ENCODE measurements at places on chromosomes 2 and 18. TPM values are rescaled to one million over a fixed set of nuclear protein-coding genes. Genes with fewer than 3 reads are reported as not detected.

The COL5A2 gene
- total RNA-seq = 111 TPM

DNA sequence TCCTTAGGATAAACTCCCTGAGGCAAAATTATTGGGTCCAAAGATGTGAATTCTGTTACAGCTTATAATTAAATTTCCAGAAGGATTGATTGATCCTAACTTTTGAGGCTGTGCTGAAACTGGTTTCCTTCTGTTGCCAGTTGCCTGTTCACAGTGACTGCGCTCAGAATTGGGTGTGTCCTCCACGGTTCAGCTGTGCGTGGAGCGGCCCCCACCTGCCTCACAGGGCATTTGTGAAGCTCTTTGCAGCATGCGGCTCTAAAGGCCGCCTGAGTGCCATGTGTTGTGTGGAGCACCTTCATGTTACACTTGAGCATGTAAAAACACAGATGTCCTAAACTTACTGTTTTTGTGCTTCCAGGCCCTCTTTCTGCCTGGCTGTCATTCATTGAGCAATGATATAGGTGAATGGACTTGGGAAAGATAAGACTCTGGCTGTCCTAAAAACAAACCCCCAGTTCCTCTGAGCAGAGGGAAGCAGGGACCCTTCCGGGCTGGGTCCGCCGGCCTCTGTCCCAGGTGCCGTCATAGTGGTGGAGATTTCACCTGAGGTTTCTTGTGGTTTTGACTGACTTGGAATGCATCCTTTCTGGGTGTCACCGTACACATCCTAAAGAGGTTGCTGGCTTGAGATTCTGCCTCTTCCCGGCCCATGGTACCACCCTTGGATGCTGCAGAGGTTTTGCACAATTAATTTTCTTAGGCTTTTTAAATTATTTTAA lies 173.6 kb downstream of the LDLRAD4 start:
- H3K4me3 ChIP-seq = no peak overlapping the region
- no peaks in the 10 kb centered on the region for H3K4me1 ChIP-seq
- no peaks in the 10 kb centered on the region for H3K27me3 ChIP-seq
- no peak overlapping the region for H3K27ac ChIP-seq
- DNase-seq = no peak

GRCh38 chr2:179311101-179311500 lies 46.5 kb upstream of the SESTD1 start:
- H3K27ac ChIP-seq = no peak overlapping the region
- no peak for DNase-seq
- H3K4me3 ChIP-seq = no peak overlapping the region
- H3K36me3 ChIP-seq = no peaks in the 10 kb centered on the region
- H3K27me3 ChIP-seq = no peaks in the 10 kb centered on the region

DNA sequence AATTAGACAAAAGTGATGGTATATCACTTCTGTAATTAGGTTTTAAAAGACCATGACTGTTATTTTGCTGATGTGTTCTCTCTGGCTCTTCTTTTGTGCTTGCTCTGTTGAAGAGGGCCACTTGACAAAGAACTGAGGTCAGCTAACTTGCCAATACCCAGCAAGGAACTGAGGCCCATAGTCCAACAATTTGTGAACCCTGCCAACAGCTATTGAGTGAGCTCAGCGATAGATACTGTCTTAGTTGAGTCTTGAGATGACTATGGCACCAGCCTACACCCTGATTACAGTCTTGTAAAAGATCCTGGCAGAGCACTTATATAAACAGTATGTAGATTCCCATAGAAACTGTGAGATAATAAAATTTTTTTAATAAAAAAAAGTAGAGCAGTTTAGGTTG lies 103.0 kb downstream of the BMPR2 start:
- no peak for DNase-seq
- H3K4me3 ChIP-seq = no peak overlapping the region
- no peaks in the 10 kb centered on the region for H3K36me3 ChIP-seq

The RGPD3 gene
- total RNA-seq = 2.2 TPM

DNA sequence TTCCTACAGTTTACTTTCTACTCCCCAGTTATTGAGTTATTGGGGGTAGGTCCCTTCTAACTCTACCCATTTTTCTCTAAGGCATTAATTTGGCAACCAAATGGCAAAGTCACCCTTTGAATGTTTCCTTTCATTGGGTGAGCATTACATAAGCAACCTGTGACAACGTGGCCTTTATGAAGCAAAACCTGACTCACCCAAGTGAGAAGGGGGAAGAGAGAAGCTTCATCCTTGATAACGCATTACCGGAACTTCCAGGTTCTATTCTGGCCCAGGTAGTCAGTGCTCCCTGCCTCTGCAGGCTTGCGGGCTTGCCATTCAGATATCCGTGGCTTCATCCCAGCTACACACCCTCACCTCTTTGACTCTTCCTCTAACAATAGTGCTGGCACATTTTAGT lies 39.1 kb upstream of the FAM124B start:
- DNase-seq = no peak
- H3K4me3 ChIP-seq = no peak overlapping the region
- H3K27ac ChIP-seq = no peak overlapping the region
- H3K27me3 ChIP-seq = no peaks in the 10 kb centered on the region
- no peaks in the 10 kb centered on the region for H3K4me1 ChIP-seq

- no peak overlapping the region for H3K4me3 ChIP-seq
- no peaks in the 10 kb centered on the region for H3K4me1 ChIP-seq
- H3K36me3 ChIP-seq = no peaks in the 10 kb centered on the region
- DNase-seq = no peak
Observed at GRCh38 chr18:24632158-24632988, 171.9 kb downstream of the HRH4 start.

- no peaks in the 10 kb centered on the region for H3K36me3 ChIP-seq
- peaks cover 9% of the 10 kb centered on the region for H3K27me3 ChIP-seq
- H3K27ac ChIP-seq = peak overlapping the region; percentile 57
- H3K4me3 ChIP-seq = peak overlapping the region; percentile 73
Observed at GRCh38 chr2:86807468-86808275, 17.0 kb upstream of the CD8A start.

- H3K4me3 ChIP-seq = no peak overlapping the region
- H3K36me3 ChIP-seq = no peaks in the 10 kb centered on the region
- no peaks in the 10 kb centered on the region for H3K4me1 ChIP-seq
- H3K27me3 ChIP-seq = no peaks in the 10 kb centered on the region
Observed at GRCh38 chr2:88416016-88416663, 36.4 kb downstream of the FOXI3 start.

- H3K27me3 ChIP-seq = peaks cover 62% of the 10 kb centered on the region
- no peaks in the 10 kb centered on the region for H3K4me1 ChIP-seq
- no peaks in the 10 kb centered on the region for H3K36me3 ChIP-seq
- H3K27ac ChIP-seq = no peak overlapping the region
- DNase-seq = no peak
- no peak overlapping the region for H3K4me3 ChIP-seq
Observed at GRCh38 chr2:232353660-232354059, 24.9 kb upstream of the ALPP start.

DNA sequence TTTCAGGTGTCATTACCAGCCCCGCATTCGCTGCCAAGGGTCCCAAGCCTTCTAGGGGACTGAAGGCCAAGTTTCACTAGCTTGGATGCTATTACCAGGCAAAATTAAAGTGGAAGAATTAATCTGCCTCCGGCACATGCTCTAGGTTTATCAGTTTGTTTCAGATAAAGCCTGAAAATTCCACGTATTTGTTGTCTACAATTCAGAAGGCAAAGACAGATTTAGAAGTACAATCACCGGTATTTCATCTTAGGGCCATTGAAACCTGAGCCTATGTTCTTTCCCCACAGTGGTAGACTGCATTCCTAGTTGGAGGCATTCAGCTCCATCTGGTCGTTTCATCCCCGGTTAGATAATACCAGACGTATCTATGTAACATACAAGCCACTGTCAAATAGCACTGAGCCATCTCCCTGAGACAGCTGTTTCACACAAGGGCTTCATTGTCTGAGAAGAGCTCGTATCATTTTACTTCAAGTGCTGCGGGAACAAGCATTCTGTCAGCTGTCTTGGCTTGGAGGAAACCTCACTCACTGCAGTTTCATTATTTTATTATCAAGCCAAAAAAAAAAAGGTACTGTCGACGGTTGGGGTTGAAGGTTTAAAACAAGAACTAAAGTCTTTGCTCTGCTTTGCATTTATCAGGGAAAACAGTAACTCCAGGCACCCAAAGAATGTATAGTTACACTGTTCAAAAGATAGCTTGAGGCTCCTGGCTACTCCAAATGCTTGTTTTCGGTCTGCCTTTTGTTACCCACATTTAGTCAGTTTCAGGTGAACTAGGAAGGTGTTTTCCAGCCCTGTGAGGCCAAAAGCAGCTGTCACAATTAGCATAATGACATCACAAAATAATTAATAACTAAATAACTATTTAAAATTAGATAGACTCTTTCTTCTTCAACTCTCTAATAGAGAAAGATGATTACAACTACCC lies 76.7 kb downstream of the TGIF1 start:
- no peak overlapping the region for H3K4me3 ChIP-seq
- H3K36me3 ChIP-seq = no peaks in the 10 kb centered on the region
- no peak for DNase-seq
- H3K27me3 ChIP-seq = no peaks in the 10 kb centered on the region
- H3K4me1 ChIP-seq = no peaks in the 10 kb centered on the region
- H3K27ac ChIP-seq = no peak overlapping the region

DNA sequence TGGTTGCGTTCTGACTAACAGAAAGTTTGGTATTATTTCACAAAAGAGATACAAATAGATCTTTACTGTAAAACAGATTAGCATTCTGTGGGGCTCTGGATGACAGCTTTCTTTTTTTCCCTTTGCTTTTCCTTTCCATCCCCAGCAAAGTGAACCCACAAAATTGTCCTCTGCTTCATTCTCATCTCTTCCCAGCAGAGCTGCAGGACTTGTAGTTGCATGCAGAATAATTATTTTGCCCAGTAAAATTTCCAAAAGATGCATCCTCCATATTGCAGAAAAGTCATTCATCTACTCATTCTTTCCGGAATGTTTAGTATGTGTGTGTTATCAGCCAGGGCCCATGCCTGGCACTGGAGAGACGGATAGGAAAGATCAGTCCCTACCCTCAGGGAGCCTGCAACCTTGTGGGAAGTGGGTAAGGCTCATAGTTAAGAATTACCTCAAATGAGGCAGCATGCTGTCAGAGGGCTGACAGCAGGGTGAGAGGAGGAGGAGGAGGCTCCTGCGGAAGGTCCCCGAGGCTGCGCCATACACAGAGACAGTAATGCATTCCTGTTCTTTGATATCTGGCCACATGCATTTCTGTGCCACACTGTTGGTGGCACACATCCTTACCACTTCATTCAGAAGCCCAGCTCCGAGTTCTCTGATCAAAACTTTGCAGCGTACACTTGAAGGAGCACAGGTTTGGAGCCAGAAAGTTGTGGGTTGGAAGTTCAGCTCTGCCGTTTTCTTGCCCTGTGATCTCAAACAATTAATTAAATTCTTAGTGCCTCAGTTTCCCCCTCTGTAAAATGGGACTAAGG lies 225.4 kb downstream of the MYCN start:
- H3K4me3 ChIP-seq = no peak overlapping the region
- DNase-seq = no peak
- no peak overlapping the region for H3K27ac ChIP-seq
- H3K27me3 ChIP-seq = no peaks in the 10 kb centered on the region
- H3K4me1 ChIP-seq = no peaks in the 10 kb centered on the region
- H3K36me3 ChIP-seq = no peaks in the 10 kb centered on the region

GRCh38 chr2:38875227-38875575 lies 533 bp downstream of the DHX57 start:
- H3K4me3 ChIP-seq = peak overlapping the region; percentile 69
- no peaks in the 10 kb centered on the region for H3K27me3 ChIP-seq
- peak overlapping the region; percentile 69 for H3K27ac ChIP-seq
- H3K36me3 ChIP-seq = no peaks in the 10 kb centered on the region
- DNase-seq = no peak

The CD207 gene
- not detected for total RNA-seq

DNA sequence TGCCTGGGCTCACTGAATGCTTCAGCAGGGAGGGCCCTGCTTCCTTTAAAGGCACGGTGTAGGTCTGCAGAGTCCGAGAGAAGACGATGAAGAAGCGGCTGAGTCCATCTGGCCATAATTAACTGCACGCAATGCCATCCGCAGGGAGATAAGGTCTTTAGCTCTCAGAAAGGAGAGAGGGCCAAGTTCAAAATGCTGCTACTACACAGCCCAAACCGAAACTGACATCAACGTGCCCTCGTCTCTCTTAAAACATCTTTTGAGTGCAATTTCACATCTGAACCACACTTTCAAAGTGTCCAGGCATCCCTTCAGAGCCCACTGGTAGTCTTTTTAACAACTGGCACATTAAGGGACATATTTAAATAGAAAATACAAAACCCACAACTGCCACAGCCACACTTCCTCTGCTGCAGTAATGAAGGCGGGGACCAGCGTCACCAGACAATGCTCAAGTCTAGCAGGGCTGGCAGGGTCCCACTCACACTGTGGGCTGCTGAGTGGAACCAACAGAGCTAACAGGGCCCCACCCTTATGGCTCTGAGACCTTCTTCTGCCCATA lies 35.8 kb downstream of the ST3GAL5 start:
- no peak for DNase-seq
- no peaks in the 10 kb centered on the region for H3K27me3 ChIP-seq
- H3K27ac ChIP-seq = peak overlapping the region; percentile 38
- no peaks in the 10 kb centered on the region for H3K36me3 ChIP-seq

DNA sequence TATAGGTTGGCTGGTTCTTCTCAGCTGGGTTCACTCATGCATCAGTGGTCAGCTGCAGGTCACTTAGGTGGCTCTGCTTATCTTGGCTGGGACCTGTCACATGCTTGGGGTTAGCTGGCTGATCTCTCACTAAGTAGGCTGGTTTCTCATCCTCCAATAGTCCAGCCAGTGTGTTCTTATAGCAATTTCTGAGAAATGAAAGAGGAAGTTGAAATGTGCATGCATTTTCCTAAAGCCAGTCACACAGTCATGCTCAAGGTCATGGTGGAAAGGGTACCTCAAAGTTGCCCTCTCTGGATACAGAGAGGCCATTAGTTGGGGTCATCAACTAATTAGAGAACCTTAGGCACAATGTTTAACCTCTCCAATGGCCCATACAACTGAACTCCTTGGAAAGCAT lies 64.4 kb downstream of the KLHL29 start:
- no peaks in the 10 kb centered on the region for H3K27me3 ChIP-seq
- no peak for DNase-seq
- no peaks in the 10 kb centered on the region for H3K4me1 ChIP-seq

The ZNF804A gene
- 0.29 TPM for total RNA-seq

The ALPG gene
- not detected for total RNA-seq

GRCh38 chr2:148167855-148168254 lies 147.0 kb downstream of the MBD5 start:
- H3K4me1 ChIP-seq = no peaks in the 10 kb centered on the region
- H3K4me3 ChIP-seq = no peak overlapping the region
- no peak overlapping the region for H3K27ac ChIP-seq

The G6PC2 gene
- not detected for total RNA-seq

GRCh38 chr2:57598551-57598950 lies 448.1 kb upstream of the VRK2 start:
- H3K27ac ChIP-seq = no peak overlapping the region
- no peaks in the 10 kb centered on the region for H3K4me1 ChIP-seq
- DNase-seq = no peak

The PARD3B gene
- total RNA-seq = 24.6 TPM
